ENCODE measurements at places on chromosomes 2 and 18.

DNA sequence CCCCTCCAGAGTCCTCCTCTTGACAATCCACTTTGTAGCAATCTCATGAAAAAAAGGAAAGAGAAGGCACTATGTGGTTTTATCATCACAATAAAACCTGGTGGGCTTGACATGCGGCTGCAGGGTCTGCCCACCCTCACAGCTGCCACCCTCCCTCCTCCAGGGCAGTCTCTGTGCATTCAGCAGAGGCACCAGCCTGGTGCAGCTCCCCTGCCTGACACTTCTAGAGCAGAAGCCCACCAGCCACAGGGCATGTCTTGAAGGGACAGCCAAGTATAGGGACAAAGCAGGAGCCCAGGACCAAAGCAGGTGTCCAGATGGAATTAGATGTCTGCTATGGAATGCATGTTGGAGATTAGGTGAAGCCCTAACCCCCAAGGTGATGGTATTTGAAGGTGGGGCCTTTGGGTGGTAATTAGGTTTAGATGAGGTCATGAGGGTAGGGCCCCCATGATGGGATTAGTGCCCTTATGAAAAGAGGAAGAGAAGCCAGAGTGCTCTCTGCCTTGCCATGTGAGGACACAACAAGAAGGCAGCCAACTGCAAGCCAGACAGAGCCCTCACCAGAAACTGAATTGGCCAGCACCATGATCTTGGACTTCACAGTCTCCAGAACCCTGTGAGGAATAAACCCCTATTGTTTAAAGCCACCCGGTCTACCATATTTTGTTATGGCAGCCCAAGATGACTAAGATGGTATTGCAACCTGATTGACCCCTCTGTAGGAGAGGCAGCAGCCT, 86.9 kb downstream of the MCFD2 start:
- no peak for DNase-seq

DNA sequence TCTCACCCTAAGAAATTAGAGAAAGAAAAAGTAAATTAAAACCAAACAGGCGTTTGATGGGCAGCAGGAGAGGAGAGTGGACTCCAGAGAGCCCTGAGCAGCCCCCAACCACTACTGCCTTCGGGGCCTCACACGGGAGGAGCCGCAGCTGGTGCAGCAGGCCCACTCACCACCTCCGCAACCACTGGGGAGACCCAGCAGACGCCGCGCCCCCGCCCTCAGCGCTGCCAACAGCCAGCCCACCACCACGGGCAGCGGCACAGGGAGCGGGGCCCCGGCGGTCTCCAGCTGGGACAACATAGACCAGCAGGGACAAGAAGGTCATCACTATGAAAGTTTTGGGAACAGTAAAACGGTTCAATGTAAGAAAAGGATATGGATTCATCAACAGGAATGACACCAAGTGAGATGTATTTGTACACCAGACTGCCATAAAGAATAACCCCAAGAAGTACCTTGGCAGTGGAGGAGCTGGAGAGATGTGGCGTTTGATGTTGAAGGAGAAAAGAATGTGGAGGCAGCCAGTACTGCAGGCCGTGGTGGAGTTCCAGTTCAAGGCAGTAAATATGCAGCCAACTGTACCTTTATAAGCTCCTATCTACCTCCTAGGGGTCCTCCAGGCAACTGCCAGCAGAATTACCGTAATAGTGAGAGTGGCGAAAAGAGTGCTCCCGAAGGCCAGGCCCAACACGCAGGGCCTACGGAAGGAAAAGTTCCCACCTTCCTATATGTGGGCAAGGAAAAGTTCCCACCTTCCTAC, 76.5 kb downstream of the OLA1 start:
- no peak for DNase-seq

DNA sequence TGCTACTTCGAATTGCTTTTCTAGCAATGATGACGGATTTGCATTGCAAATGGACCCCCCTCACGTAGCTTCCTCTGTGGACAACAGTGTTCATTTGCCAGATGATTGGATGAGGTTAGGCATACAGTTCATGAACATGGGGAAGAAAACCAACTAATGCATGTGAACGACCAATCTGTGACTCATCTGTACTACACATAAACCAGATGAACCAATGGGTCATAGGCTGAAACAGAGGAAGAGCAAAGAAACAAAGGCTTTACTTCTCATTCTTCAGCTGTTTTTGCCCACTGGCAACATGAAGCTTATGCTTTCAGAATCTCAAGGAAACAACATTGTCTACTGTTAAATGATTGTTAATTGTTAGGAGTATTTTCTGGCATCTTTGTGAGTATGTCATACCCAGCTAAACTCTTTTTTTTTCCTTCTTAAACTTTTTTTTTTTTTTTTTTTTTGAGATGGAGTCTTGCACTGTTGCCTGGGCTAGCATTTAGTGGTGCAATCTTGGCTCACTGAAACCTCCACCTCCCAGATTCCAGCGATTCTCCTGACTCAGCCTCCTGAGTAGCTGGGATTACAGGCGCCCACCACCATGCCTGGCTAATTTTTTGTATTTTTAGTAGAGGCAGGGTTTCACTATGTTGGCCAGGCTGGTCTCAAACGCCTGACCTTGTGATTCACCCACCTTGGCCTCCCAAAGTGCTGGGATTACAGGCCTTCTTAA, 35.5 kb downstream of the EFEMP1 start:
- DNase-seq: no peak

DNA sequence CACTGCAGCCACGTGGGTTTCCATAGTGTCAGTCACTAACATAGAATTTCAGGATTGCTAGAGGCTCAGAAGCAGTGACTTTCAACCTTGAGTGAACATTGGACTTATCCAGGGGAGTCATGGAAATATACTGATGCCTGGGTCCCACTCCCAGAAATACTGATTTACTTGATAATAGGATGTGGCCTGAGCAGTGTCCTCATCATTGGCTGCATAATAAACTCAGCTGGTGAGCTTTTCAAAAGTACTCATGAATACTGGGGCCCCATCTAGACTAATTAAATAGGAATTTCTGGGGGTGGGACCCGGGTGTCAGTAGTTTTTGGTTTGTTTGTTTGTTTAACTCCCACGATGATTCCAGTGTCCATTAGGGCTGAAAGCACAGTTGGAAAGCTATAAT, 141.4 kb downstream of the COL4A4 start:
- no peak for DNase-seq

GRCh38 chr2:129752176-129752575, 227.3 kb upstream of the RAB6C start:
- no peak for DNase-seq

GRCh38 chr18:9147440-9148202, 11.0 kb downstream of the ANKRD12 start:
- DNase-seq: peak; percentile 62

- no peak for DNase-seq
These were observed 8.7 kb downstream of the CHMP1B start for GRCh38 chr18:11859903-11860407.

- no peak for DNase-seq
These were observed 158.0 kb upstream of the MMADHC start for GRCh38 chr2:149745396-149746230.

GRCh38 chr2:200226451-200227426, 79.8 kb upstream of the SPATS2L start:
- DNase-seq: no peak

DNA sequence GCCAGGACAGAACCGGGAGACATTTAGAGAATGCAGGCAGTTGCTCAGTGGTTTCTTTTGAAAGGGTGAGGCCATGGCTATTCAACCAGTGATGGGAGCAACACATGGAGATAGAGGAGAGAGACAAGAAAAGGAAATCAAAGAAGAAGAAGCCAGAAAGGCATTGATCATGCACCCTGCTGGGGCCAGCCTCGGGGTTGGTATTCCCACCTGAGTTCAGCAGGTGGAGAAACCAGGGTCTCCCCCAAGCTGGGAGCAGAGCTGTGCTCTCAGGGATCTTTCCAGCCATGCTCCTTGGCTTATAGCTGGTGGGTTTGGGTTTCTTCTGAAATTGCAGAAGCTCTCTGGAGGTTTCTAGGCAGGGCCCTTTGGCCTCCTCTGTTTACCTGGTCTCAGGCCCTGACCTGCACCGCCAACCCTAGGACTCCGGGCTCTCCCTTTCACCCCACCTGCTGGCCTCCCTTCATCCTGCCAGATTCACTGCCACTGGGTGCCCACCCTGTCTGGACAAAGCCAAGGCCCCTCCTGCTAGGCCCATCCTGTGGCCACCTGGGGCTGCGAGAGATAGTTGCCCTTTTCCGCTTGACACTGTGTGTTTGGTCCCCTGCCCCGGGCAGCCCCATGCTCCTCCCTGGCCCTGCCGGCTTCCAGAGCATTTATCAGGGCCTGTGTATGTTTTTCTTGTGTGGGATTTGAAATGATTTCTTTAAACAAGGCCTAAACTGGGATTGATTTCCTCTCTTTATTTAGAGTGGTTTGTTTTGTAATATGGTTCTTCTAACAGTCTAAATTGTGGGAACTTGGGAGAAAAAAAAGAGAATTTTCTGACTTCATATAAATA, 126.7 kb downstream of the DDX1 start:
- no peak for DNase-seq

GRCh38 chr18:24588440-24588839, 128.0 kb downstream of the HRH4 start:
- DNase-seq: no peak

- no peak for DNase-seq
These were observed 55.0 kb upstream of the DAPL1 start for GRCh38 chr2:158740127-158740526.

DNA sequence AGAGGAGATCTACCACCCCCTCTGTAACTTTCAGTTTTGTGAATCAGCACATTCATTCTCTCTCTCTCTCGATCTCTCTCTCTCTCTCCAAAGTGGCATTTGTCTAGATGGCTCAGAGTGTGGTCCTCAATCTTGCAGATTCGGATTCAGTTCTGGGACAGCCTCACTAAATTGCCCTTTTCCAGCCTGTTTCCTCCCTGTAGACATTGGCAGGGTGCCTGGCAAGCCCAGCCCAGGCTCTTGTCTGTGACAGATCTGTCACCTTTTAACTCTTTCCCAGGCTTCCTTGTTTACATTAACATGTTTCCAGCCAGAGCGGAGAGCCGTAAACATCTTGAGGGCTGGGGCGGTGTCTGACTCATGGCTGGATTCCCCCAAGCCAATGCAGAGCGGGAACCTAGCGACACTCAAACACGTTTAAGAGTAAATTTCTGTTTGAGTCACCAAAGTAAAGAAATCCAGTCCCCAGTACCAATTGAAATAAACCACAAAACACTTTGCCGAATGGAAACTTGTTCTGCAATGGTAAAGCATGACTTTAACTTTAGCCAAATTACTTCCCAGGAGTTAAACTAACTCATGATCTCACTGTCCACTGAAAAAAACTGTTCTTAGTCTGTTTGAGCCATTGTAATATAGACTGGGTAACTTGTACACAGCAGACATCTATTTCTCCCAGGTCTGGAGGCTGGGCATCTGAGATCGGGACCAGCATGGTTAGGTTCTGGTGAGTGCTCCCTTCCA, 6.6 kb upstream of the CYP27C1 start:
- DNase-seq: no peak

- DNase-seq: no peak
These were observed 281.0 kb downstream of the PRKCE start for GRCh38 chr2:45932278-45932975.
